ENCODE measurements at places on chromosomes 13 and 19.
A peak's percentile ranks its signal among the peaks of the same experiment; 100 is the strongest.

- H3K27ac ChIP-seq, result no peak overlapping the region
- H3K36me3 ChIP-seq, result peaks cover 6% of the 10 kb centered on the region
- DNase-seq, result no peak
- no peak overlapping the region for H3K4me3 ChIP-seq
- no peaks in the 10 kb centered on the region for H3K4me1 ChIP-seq
Observed at GRCh38 chr19:33849551-33850147, 53.0 kb downstream of the KCTD15 start.

GRCh38 chr13:21960108-21960507 lies 289.2 kb downstream of the FGF9 start:
- peaks cover 3% of the 10 kb centered on the region for H3K36me3 ChIP-seq
- DNase-seq, result no peak
- H3K27ac ChIP-seq, result no peak overlapping the region

GRCh38 chr19:41373993-41374392 lies 2.3 kb upstream of the TMEM91 start:
- H3K4me3 ChIP-seq, result no peak overlapping the region
- no peak for DNase-seq
- H3K27me3 ChIP-seq, result no peaks in the 10 kb centered on the region
- H3K27ac ChIP-seq, result no peak overlapping the region
- no peaks in the 10 kb centered on the region for H3K36me3 ChIP-seq

DNA sequence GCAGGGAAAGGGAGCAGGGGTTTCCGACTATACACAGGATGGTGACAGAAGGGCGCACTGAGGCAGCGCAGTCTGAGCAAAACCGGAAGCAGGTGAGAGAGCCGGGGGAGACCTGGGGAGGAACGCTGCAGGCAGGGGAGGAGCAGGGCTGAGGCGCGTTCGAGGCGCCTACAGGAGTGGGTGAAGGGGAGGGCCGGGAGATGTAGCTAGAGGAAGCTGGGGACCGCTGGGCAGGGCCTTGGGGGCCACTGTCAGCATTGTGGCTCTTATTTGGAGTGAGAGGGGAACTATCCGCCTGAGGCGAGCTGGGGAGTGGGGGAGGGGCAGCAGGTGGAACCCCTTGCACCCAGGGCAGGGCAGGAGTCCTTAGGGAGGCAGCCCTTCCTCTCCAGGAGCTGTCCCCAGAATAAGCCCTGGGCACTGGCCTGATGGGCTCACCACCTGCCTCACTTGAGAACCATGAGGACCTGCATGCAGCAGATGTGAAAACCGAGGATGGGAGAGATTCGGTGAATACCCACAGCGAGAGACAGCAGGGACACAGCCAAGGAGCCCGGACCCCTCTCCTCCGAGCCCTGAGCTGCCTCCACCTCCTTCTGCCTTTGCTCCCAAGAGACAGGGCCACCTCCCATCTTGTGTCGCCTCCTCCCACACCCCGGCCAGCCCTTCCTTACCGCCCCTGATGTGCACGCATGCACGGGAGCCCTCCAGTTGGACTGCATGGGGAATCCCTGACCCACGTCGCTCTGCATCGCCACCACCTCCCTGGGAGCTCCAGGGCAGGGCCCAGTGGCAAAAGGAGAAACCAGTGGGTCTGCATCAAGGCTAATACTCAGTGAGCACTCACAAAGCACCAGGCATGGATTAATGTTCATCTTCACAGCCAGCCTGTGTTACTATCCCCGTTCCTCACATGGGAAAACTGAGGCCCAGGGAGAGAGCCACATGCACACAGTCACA lies 10.3 kb downstream of the AKT2 start:
- H3K4me3 ChIP-seq, result no peak overlapping the region
- DNase-seq, result peak; percentile 54
- H3K27ac ChIP-seq, result peak overlapping the region; percentile 25
- H3K4me1 ChIP-seq, result peaks cover 56% of the 10 kb centered on the region
- no peaks in the 10 kb centered on the region for H3K36me3 ChIP-seq
- no peaks in the 10 kb centered on the region for H3K27me3 ChIP-seq

DNA sequence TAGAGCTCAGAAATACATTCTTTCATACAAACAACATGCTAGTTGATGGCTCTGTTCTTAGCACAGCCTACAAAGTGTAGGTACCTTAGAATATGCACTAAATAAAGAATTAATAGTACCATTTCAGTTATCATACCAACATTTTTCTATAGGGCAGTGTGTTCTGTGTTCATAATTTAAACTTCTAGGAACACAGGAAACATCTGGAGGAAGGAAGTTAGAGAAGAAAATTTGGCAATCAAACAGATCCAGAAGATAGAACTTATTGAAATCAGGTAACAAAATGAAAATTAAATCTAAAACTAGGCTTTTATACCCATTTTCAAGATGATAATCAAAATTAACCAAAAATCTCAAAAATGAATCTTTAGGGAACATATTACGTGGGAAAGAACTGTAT lies 527.5 kb downstream of the DCT start:
- H3K4me1 ChIP-seq, result no peaks in the 10 kb centered on the region
- no peak for DNase-seq
- H3K27ac ChIP-seq, result no peak overlapping the region
- H3K27me3 ChIP-seq, result no peaks in the 10 kb centered on the region
- no peak overlapping the region for H3K4me3 ChIP-seq
- H3K36me3 ChIP-seq, result no peaks in the 10 kb centered on the region

GRCh38 chr19:17282488-17283125 lies 906 bp downstream of the ANKLE1 start:
- H3K36me3 ChIP-seq, result peaks cover 4% of the 10 kb centered on the region
- H3K27me3 ChIP-seq, result no peaks in the 10 kb centered on the region
- no peak overlapping the region for H3K27ac ChIP-seq
- peak overlapping the region; percentile 87 for H3K4me3 ChIP-seq
- peaks cover 3% of the 10 kb centered on the region for H3K4me1 ChIP-seq
- peak; percentile 88 for DNase-seq

- H3K4me3 ChIP-seq, result no peak overlapping the region
- no peaks in the 10 kb centered on the region for H3K27me3 ChIP-seq
- H3K36me3 ChIP-seq, result peaks cover 22% of the 10 kb centered on the region
Observed at GRCh38 chr13:39675904-39676303, 20.4 kb downstream of the COG6 start.

DNA sequence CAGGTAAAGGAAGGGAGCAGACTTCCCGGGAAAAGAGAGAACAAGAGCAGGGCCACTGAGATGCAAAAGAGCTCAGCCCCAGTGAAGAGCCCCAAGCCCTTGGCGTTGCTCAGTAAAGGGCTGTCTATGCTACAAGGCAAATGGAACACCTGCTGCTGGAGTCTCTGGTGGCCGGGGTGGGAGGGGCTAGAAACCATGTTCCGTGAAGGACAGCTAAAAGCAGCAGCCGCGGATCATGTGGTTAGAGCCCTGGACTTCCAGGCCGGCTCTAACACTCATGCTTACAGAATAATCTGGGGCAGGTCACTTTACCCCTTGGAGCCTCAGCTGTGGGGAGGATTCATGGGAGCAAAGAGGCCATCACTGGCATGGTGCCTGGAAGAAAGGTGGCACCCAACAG lies 17.8 kb downstream of the POU2F2 start:
- peaks cover 41% of the 10 kb centered on the region for H3K4me1 ChIP-seq
- no peaks in the 10 kb centered on the region for H3K27me3 ChIP-seq
- no peak for DNase-seq
- H3K36me3 ChIP-seq, result peaks cover 44% of the 10 kb centered on the region
- no peak overlapping the region for H3K4me3 ChIP-seq

GRCh38 chr13:70613295-70613694 lies 505.0 kb upstream of the KLHL1 start:
- no peak overlapping the region for H3K27ac ChIP-seq
- H3K27me3 ChIP-seq, result no peaks in the 10 kb centered on the region
- H3K4me1 ChIP-seq, result no peaks in the 10 kb centered on the region
- no peaks in the 10 kb centered on the region for H3K36me3 ChIP-seq

GRCh38 chr13:51740698-51741097 lies 63.3 kb downstream of the DHRS12 start:
- peaks cover 16% of the 10 kb centered on the region for H3K4me1 ChIP-seq
- DNase-seq, result no peak
- no peak overlapping the region for H3K4me3 ChIP-seq
- no peak overlapping the region for H3K27ac ChIP-seq
- no peaks in the 10 kb centered on the region for H3K27me3 ChIP-seq

DNA sequence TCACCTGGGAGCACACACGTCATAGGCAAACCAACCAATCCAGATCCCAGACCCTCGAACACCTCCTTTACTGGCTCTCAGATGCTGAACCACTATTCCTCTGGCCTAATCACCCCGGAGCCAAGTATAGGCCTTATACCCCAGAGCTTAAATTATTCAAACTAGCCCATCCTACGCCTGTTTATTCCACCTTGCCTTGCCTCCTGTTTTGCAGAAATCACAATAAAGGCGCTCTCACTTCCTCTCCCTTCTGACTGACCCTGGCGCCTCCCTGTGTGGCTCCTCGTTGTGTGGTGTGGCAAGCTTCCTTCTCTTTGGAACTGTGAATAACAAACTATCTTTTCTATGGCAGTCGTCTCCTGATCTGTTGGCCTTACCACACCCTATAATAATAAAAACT lies 354.9 kb downstream of the ENOX1 start:
- H3K36me3 ChIP-seq, result no peaks in the 10 kb centered on the region
- H3K4me3 ChIP-seq, result no peak overlapping the region
- no peak overlapping the region for H3K27ac ChIP-seq
- no peak for DNase-seq

DNA sequence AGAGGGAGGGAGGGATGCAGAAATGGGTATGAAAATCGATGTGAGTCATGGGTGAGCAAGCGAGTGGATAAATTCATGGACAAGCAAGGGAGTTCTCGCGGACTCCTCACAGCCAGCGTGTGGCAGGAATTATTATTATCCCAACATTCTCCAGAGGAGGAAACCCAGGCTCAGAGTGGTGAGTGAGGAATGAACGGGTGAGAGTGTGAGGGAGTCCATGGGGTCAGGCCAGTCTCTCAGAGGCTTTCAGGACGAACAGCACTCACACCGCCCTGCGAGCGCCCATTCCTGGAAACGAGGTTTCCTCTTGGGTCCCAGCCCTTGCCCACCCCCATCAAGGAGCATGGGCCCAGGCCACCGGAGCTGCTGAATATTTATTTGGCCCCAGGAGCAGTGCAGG lies 6.3 kb upstream of the DNAAF3 start:
- H3K27me3 ChIP-seq, result peaks cover 57% of the 10 kb centered on the region
- no peak overlapping the region for H3K27ac ChIP-seq
- peaks cover 5% of the 10 kb centered on the region for H3K4me1 ChIP-seq
- no peak overlapping the region for H3K4me3 ChIP-seq
- H3K36me3 ChIP-seq, result no peaks in the 10 kb centered on the region
- DNase-seq, result no peak
